HCT116 (cell line): ENCODE measurements at places on chromosomes 4 and X.
A peak's percentile ranks its signal among the peaks of the same experiment; 100 is the strongest.

DNA sequence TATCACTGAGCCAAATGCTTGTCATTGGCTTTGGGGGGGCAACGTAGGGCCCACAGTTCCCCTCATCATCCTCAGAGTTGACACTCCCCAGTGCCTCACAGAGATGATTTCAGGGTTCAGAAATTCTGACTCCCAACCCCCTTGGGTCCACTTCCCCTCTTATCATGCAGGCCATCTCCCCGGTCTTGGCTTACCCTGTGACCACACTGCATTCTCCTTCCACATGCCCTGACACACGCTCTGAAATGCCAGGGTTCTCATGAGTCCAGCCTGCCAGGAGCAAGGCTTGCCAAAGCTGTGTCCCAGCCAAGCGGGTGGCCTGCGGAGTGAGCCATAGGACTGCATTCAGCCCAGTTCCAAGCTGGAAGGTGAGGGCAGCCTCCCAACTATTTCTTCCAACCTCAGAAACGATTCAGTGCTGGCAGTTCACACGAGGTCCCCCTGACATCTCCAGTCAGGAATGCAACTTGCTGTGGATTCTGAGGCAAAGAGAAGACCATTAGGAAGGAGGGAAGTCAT is 101.2 kb downstream of the SMIM20 start:
- no peak for DNase-seq

- no peak for DNase-seq
Observed at GRCh38 chrX:154059729-154060245, 37.7 kb downstream of the MECP2 start.

DNA sequence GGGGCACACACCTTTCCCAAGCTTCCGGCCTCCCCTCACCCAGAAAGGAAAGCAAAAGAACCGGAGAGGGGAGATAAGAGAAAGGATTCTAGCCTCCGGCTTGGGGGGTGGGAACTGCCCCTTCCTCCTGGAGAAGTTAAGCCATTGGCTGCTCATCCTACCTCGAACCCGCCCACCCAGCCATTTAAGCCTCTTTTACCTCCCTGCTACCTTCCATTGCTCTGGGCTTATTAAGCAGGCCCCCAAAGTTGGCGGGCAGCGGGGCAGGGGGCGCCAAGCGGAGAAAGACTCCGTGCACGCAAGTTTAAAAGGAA is 2.3 kb downstream of the MAML3 start:
- peak; percentile 75 for DNase-seq

DNA sequence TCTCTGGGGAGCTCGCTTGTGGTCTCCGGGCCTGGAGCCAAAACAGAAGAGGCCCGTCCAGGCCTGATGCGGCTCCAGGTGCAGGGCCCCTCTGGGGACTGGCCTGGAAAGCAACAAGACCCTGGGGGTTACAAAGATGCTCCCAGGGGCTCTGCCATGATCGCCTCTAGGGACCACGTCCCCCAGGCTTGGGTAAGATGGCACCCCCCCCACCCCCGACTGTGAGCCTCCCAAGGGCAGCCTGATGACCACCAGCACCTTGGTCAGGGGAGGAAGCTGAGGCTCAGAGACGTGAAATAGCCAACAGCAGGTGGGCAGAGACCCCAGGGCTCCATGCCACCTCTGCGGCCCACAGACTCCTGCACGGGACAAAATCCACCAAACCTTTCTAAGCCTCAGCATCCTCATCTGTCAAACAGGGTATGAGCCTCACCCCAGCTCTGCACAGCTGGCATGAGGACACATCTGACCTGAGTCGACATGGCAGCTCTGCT is 25.4 kb downstream of the C4orf50 start:
- no peak for DNase-seq

DNA sequence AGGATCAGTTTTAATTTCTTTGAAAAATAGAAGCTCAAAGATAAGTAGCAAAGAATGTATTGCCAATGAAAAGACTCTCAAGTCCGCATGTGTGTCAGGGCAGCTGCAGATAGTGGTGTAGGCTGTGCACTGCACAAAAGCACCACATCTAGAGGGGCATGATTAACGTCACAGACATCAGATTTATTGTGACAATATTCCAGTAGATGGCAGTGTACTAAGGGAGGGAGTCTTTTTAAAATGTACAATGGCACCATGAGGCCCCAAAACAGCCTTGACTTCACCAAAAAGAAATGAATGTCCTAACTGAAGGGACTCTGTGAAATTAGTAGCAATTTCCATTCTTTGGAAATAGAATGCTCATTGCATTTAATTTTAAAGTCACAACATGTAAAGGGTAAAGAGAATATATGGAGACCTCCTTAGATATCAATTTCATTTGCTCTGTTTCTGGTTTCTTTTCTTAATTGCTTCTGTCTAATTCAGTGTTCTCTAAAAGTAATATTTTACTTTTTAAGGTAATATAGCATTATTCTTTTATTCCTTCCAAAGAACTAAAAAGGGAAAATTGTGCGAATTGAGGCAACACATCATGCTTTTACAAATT is 98.4 kb downstream of the ZNF827 start:
- DNase-seq, result peak; percentile 35

DNA sequence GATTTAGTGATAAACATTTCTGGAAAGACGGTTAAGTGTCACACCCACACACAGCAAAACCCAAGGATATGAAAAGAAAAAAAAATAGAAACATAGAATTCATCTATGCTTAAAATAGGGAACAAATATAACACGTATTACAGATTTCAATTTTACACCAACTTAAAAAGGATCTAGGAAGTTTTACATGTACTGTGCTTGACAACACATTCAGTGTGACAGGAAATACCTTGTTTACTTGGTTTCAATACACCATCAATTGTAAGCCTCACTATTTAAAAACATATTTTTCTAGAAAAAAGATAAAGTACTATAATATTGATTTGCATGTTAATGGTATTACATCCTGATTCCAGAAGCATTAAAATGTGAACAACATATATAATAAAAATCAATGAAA is 77.0 kb upstream of the SPRY1 start:
- no peak for DNase-seq

DNA sequence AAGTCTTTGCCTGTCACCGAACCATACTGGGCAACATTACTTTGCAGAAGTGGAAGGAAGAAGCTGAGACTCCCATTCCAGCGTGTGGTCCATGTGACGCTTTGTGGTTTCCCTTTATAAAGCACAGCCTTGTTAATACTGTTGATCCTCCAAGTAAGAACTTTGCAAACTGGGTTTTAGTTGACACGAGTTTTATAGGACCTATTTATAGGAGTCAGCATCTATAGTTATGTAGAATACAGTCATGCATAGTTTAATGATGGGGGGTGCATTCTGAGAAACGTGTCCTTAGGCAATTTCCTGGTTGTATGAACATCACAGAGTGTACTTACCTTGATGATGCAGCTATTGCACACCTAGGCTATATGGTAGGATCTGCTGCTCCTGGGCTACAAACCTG is 1879.4 kb upstream of the TENM3 start:
- DNase-seq, result no peak

DNA sequence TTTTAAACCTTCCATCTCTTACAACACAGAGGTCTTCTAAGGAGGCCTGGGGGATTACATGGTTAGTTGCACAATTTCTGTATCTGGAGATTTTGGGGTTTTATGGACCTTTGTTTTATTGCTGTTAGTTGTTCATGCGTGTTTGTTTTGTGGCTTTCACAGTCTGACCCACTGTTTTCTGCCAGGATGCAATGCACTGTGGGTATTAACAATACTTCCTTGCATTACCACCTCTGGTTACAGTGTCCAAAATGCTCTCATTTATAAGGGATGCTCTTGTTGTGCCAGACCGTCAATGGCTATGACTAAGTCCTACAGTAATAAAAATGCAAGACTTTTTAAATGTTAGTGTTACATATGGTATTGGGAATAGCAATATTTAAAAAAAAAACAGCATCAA is 730.2 kb downstream of the KCTD8 start:
- no peak for DNase-seq

GRCh38 chrX:17299206-17299605 is 75.8 kb upstream of the NHS start:
- no peak for DNase-seq

DNA sequence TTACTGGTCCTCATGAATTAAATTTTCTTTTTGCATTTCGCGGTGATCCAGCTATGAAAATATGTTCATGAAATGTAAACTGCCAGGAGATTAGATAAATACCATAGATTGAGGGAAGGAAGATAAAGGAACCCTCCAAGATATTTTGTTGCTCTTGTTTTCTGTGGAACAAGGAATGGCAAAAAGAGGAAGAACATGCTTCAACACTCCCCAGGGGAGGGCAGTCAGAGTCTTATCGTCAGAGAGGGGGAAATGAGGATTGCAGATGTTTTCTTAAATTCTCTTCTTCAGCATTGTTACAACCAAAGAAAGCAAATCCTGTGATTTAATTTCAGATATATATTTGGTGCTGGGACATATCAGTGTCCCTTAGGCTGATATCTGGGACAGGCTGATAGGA is 9.5 kb upstream of the SFRP2 start:
- DNase-seq, result no peak

- no peak for DNase-seq
Observed at GRCh38 chr4:7393601-7394575, 40.8 kb downstream of the PSAPL1 start.

DNA sequence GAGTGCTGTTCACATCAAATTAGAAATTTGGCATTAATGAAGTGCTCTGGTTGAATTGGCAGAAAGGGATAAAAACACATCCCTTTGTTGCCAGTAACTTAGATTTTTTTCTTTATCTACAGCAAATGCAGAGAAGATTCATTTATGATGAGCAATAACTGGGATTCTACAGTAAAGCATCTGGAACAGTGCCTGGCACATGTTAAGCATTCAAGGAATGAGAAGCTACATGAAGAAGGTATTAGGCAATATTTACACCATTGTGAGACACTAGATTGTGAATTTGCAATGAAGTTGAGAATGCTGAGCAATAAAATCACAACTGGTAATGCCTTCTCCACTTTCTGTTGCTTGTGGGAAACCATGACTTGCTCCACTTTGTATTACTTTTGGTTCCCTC is 33.5 kb downstream of the PCDH19 start:
- no peak for DNase-seq

DNA sequence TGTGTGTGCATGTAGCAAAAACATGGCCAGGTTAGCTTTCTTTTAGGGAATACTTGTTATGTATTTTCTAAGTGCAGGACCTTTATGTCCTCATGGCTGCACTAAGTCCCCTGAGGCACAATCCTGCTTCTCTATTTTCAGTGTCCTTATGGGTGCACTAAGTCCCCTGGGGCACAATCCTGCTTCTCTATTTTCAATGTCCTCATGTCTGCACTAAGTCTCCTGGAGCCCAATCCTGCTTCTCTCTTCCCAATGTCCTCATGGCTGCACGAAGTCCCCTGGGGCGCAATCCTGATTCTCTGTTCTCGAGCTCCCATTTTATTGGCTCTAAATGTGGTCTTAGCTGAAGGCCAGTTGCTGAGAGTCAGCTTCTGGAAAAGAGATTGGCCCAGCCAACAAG is 49.7 kb upstream of the GPRIN3 start:
- DNase-seq, result no peak

DNA sequence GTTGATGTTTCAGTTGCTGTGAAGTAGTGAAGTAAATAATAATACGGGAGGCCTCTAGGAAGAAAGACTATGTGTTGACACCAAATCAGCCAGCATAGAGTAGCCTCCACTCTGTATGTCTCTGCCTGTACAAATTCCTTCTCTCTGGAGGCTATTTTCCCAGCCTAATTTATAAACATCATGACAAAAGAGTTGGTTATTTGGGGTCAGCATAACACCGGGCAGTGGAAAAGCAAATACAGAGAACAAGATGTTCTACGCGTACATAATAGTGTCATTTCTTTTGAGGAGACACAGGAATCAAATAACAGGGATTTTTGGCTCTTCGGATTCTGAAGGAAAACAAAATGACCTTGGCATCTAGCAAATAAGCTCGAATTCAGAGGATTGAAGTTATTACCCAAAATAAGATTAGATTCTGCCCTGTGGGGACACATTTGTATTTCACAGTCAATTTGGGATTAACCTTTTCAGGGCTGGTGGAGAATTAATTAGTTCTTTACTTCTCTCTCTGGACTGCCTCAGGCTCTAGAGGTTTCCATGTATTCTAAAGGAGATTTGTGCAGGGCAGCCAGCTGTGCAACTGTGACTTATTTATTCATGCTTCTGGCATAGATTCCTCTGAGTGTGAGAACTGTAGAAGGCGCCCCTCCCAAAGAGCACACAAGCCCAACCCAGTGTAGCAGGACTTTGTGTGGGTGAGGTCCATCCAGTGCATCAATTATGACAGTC is 14.1 kb upstream of the SYTL4 start:
- no peak for DNase-seq

- no peak for DNase-seq
Observed at GRCh38 chr4:18401425-18401824, 379.9 kb upstream of the LCORL start.

- peak; percentile 1 for DNase-seq
Observed at GRCh38 chr4:17232566-17233253, 279.2 kb downstream of the QDPR start.

GRCh38 chrX:72713130-72713529 is 976 bp downstream of the PHKA1 start:
- DNase-seq, result no peak

DNA sequence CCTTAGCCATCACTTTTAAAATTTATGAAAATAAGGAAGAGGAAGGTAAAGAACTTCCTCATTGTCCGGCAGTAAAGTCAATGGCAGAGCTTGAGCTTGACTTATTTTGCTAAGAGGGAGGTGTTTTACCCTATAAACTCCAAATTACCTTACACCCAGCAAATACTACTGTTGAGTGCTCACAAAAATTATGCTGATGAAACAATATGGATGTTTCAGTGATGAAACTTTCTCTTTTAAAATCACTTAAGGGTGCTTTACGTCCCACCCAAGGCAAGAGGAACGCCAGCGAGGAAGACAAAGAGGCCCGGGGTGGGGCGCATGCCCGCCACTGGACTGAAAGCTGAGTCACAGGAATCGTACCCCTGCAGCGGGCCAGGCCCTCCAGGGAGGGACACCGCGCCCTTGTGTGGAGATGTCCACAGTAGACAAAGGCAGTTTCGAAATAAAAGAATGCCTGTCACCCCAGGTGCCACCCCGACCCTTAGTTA is 560 bp upstream of the TMSB4X start:
- no peak for DNase-seq

- DNase-seq, result no peak
Observed at GRCh38 chrX:100264200-100264599, 145.9 kb downstream of the PCDH19 start.

GRCh38 chr4:35539404-35540055 is 704.8 kb downstream of the ARAP2 start:
- DNase-seq, result no peak

GRCh38 chr4:80731436-80731835 is 299.1 kb upstream of the BMP3 start:
- no peak for DNase-seq

DNA sequence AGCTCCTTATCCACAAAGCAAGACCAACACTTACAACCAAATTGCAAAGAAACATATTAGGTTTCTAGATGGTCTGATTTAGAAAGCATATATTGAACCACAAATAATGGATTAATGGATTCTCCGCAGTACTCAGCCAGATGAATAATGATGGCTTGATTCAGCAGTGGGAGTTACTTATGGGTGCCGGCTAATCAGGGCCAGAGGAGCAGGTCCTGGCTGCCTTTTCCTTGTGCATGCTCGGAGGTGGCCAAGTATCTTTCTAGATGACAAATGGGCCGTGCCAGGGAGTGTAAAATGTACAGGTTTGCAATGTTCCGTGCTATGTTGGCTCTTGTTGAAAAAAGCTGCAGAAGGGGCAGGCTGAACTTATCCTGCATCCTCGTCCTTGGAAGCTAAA is 70.2 kb downstream of the VCX3A start:
- no peak for DNase-seq

- DNase-seq, result no peak
Observed at GRCh38 chr4:170004651-170005295, 21.4 kb downstream of the MFAP3L start.
